ENCODE measurements at places on chromosomes 13 and 19.
A peak's percentile ranks its signal among the peaks of the same experiment; 100 is the strongest.

GRCh38 chr19:16161840-16162239 lies 11.5 kb downstream of the CIB3 start:
- DNase-seq, result no peak

DNA sequence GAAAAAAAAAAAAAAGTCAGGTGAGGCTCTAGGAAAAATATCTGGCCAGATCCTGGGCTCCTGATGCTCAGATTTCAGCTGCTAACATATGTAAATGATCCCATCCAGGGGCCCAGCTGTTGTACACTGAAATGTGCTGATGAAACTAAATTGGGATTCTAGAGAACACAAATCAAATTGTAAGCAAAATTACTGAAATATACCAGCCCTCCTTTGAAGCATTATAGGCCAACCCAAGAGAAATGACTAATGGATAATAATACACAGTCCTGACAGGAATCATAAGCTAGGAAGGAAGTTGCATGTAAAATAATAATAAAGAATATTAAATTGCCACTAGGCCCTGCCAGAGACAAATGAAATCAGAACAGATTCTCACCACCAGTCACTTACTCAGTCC lies 17.8 kb downstream of the KCTD12 start:
- no peak for DNase-seq

- DNase-seq, result peak; percentile 60
These were observed 36.2 kb upstream of the GARRE1 start for GRCh38 chr19:34217952-34218817.

DNA sequence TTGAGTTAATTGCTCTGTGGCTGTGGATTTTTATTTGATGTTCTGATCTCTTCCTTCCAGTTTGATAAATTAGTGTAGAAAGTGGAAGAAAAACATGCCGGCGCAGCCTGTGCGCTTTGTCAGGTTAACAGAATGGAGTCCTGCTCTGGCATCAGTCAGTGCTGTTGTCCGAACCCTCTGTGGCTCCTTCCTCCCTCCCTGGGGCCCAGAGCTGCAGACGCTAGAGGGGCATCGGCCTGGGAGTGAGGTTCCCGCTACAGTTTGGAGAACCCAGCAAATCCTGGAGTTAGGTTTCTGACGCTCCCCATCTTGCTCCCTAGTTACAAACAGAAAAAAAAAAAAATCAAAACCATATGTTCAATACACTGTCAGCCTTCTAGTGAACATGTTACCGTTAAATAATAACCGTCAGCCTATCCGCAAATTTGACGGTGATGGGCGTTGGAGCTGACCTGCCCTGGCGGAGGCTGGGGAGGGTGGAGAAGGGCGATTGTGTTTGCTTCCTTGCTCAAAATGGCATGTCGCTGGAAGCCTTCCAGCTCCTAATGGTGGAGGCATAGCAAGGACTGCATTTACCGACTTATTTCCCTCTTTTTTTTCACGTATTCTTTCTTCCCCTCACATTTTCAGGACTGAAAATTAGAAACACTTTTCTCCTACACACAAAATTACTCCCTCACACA lies 13.6 kb downstream of the MBNL2 start:
- DNase-seq, result no peak

DNA sequence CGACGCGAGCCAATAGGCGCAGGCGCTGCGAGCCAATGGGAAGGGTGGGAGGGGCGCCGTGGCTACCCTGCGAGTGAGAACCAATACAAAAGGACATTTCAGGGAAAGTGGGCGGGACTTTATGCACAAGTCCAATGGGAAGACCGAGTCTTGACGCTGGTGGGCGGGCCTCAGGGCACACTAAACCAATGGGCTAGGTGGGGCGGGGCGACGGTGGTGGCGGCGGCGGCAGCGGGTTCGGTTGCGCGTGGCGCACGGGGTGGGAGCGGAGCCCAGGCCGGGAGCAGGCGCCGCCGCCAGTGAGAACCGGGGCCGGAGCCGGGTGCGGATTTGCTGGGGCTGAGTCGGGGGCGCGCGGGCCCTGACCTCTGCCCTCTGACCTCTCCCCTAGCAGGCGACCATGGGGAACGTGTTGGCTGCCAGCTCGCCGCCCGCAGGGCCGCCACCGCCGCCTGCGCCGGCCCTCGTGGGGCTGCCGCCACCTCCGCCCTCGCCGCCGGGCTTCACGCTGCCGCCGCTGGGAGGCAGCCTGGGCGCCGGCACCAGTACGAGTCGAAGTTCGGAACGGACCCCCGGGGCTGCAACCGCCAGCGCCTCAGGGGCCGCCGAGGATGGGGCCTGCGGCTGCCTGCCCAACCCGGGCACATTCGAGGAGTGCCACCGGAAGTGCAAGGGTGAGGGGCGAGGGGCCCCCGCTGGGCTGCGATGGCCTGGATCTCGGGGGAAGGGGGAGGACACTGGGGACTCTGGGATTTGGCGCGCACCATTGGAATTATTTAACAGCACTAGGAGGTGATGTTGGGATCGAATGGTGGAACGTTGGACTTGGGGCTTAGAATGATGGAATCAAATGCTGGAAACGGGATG lies at the start of gene TOMM40:
Gene TOMM40 (plus strand): TSS at position 239 of the 867 bp plus-strand sequence. CDS start 162 bp downstream, at position 401.
- peak; percentile 100 for DNase-seq

GRCh38 chr13:100323937-100324336 lies 235.0 kb downstream of the PCCA start:
- DNase-seq, result no peak

- no peak for DNase-seq
These were observed 153.5 kb downstream of the RFC3 start for GRCh38 chr13:33971562-33971819.

GRCh38 chr19:5080030-5080654 lies 111.2 kb downstream of the KDM4B start:
- no peak for DNase-seq

- no peak for DNase-seq
These were observed 378.0 kb downstream of the DACH1 start for GRCh38 chr13:71489041-71489440.

DNA sequence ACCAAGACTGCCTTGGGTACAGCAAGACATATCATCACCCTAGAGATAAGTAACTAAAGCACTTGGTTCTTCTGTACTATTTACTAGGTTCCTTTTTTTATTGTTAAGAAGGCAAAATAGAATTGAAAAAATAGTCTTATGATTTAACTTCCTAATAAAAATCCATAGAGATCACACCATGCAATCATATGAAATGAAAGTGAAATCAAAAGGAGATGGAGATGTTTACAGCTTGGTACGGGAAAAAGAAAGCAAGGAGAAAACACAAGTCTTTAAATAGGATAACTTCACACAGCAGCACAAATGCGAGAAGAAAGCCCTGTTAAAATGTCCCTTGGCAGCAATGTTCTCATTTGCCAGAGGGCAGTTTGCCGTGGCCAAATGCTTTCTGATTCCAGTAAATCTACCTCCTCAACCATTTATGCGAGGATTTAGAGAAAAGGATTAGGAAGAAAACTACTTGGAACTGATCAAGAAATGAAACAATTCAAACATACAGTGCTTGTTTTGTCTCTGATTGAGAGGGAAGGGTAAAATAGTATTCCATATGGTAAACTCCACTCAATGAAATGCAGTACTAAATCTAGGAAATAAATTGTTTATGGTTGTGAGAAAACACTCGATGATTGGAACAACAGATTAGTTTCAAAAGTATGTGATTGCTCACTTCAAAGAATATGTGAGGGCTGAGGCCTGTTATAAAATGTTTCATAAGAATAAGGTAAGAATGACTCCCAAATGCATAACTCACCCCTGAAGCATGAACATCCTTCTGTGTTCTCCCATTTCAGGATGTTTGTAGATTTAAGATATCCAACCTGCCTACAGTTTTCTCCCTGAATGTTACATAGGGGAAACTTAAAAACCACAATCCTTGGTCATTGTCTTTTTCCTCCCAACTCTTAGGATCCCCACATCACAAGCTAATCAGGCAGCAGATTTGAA lies 487.8 kb downstream of the DACH1 start:
- DNase-seq, result no peak

DNA sequence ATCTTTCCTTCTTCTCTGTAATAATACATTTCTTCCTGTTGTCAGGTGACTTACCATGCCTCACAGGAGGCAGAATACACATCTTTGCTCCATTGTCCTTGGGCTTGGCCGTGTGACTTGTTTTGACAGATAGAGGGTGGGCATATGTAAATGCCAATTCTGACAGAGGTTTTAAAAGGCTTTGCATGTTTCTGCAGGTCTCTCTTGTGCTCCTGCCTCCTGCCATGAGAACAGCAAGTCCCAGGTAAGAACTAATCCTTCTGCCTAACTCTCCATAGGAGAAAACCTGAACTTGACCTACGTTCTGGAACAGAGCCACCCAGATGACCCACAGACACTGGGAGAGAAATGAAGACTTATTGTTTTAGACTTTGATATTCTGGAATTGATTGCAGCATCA lies 88.7 kb upstream of the TNFSF11 start:
- DNase-seq, result no peak

DNA sequence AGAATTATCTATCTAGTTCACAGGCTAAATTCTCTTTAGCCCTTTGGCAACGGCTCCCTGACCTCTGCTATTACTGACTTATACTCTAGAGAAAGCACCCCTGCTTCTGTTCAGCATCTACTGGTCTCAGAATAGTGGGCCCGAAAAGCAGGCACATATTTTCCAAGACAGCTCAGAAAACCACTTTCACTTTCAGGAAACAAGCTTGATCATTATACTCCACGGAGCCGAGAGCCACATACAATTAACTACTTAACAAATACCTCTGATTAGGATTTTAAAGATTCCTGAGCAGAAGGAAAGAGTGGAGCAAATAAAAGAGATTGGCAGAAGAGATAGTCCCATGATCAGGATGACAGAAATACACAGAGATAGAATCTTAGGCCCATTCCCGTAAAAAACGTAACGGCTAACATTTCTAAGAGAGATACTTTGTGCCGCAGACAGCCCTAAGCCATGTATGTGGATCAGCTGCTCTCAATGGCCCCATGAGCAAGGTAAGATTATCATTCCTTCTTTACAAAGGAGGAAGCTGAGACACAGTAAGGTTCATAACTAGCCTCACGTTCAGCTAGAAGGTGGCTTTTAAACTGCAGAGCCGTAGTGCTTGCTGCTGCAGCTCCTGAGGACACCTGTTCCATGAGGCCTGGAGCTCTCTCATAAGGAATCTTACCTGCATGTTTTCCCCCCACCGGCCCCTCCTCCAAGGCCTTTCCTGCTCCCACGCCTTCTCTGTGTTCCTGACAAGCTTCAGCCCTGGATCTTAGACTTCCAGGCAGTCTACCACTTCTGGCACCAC lies 227.2 kb downstream of the FOXO1 start:
- DNase-seq, result no peak

DNA sequence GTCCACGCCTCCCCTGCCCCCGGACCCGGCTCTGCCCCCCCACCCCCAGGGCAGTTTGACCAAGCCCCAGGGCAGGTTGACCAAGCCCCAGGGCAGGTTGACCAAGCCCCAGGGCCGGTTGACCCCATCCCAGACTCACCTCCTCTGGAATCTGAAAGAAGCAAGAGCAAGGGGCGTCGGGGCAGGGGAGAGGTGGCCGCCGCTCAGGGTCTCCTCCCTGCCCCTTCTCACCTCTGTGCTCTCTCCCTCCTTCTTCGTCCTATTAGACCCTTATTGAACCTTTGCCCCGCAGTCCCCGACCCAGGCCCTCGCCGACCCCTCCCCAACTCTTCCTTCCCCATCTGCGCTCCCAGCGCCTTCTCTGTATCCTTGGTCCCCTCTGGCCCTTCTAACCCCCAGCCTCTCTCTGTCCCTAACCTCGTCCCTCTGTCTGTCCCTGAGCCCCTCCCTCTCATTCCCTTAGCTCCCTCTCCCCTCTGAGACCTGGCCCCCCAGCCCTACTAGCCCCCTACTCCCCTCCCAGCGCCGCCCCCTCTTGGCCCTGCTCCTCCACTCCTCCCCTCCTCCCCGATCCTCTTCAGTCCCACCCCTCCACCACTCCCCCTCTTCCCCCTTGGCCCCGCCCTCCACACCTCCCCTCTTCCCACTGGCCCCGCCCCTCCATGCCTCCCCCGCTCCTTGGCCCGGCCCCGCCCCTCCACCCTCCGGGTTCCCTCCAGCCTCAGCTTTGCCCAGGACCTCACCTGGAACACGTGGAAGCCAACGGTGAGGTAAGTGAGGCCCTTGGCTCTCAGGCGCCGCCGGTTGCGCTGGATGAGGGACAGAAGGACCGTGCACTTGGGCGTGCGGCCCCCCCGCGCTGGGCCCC lies 7.6 kb downstream of the CAPN12 start:
- no peak for DNase-seq

GRCh38 chr13:23749288-23749873 lies 139.8 kb downstream of the MIPEP start:
- DNase-seq, result no peak

DNA sequence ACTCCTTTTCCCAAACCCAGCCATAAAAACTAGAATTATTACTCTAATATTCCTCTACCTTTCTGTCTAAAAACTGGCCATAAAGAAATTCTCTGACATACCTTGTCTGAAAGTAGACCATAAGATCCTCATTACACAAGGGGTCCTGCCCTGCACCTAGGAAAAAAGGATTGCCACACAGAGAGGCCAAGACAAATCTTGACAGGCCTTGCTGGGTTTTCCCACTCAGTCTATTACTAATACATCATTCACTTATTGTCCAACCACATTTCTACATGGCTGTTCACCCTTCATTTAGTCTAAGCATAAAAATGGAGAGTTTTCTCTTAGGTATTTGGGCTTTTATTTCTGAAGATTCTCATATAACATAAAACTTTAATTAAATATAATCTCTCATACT lies 319.8 kb downstream of the PCDH20 start:
- DNase-seq, result no peak

- DNase-seq, result peak; percentile 74
These were observed at the start of gene TSEN34 for GRCh38 chr19:54191011-54191810. Gene TSEN34 (plus strand): TSS chr19:54191308. CDS start chr19:54191365, 57 bp downstream.

DNA sequence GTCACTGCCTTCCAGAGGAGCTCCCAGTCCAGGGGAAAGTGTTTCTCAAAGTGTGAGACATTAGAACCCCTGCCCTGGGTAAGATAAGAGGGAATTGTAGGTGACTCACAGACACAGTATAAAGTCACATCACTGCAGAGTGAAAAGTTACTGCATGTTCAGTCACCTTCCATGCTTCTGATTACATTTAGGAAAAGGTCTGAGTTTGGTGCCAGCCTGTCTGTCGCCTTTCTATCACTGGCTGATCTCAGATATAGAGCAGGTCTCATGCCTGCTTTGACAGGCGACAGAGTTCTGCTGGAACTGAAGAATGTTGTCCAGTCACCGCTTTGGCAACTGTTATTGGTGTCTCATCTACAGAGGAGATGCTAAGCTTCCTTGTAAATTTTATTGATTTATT lies 1078.6 kb downstream of the UQCRFS1 start:
- DNase-seq, result no peak

GRCh38 chr19:4369109-4369887 lies 25.9 kb downstream of the MPND start:
- DNase-seq, result peak; percentile 77

- DNase-seq, result no peak
These were observed 6.5 kb upstream of the DOCK6 start for GRCh38 chr19:11268783-11269267.
